ENCODE measurements at places on chromosomes 2 and 18.

DNA sequence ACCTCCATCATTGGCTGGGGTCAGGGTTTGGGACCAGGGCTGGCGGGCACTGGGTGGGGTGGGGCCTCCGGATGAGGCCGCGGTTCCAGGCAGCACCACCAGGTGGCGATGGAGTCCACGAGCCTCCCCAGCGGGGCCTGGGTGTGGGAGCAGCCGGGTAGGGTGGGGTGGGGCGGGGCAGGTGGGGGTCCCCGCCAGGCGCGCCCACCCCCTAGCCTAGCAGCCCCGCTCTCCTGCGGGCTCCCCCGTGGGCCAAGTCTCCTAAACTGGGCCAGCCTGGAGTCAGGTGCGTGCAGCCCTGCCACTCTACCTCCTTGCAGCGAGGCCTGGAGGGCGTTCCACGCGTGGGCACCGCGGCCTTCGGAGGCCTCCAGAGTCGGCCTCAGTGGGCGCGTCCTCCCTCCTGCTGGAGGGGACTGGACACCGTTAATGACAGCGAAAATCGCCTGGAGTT, 187.5 kb downstream of the TWIST2 start:
- peak; percentile 61 for DNase-seq

DNA sequence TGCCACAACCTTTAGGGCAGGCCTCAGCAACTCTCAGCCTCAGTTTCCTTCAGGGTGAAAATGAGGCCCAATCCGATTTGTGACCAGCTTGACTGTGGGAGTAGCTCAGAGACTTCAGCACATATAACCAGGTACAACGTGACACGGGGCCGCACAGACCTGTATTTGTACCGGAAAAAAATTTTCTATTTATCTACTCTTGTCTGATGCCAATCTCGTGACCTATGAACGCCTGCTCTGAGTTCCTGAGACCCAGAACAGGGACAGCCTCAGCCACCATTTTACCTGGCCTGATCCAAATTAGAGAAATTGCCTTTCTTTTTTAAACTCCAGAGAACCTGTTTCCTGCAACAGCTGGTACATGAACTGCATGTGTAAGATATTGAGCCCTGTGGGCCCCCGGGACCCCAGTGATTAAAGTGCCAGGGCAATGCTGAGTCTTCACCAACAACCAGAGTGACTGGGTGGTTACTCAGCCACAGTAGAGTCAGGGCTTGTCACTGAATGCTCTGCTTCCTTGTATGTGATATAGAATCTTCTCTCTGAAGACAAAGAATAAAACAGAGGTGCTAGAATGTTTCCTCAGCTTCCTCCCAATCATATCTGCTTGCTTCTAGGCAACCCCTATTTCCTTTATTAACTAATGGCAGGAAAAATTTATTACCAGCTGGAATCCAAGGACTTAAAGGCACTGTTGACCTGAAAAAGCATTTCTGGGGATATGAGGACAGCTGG, 47.8 kb upstream of the FZD7 start:
- DNase-seq: no peak

DNA sequence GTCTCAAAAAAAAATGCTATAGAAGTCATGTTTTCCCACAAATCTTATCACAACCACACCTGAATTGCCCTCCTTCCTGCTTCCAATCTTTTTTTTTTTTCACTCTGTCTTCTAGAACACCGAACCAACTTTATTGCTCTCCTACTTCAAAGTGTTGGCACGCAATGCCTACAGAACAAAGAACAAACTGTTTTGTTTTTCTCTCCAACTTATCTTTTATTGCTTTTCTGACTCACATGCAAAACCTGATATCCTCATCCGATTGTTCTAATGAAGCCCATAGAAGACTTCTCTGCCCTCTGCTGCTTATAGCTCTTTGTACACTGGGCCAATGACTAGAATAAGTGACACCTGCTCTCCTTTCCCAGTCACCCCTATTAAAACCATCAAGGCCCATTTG, 602.8 kb downstream of the EPHA4 start:
- DNase-seq: no peak

GRCh38 chr2:217820091-217820819, 182.5 kb downstream of the TNS1 start:
- no peak for DNase-seq

GRCh38 chr2:200625958-200626363, 40.1 kb downstream of the AOX1 start:
- no peak for DNase-seq

- DNase-seq: no peak
These were observed 34.5 kb upstream of the STPG4 start for GRCh38 chr2:47189635-47190034.

DNA sequence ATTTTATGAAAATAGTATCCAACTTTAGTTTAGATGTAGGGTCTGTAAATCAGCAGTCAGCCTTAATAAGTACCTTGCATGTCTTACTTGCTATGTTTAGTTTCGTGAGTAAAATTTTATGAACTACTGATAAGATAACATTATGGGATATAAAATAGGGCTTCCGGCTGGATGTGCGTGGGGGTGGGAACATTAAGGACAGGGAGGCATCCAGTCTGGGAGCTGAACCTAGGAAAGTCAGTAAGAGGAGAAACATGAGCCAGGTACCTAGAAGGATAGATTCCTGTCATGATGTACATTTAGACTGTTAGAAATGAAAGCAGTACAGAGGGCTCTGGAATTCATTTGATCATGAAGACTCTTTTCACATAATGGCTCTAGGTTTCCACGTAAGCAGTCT, 12.7 kb upstream of the KCNJ13 start:
- no peak for DNase-seq

DNA sequence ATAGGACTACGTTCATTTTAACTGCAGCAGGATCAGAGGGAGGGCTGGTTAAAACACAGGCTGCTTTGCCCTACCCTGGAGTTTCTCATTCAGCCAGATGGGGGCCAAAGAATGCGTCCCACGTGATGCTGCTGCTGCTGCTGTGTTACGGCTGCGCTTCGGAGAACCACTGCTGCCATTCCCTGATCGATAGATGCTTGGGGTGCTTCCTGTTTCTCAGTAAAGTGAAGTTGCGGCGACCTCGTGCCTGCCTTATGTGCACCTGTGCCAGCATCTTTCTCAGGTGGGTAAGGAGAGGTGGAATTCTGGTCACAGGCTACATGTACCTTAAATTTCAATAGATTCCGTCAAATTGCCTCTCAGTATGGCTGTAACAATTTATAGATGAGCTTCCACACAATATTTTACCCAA, 24.7 kb upstream of the TOGARAM2 start:
- no peak for DNase-seq

GRCh38 chr18:31634331-31634713, 42.6 kb downstream of the TTR start:
- DNase-seq: no peak

- DNase-seq: no peak
These were observed 107.3 kb downstream of the MYO1B start for GRCh38 chr2:191352536-191352935.

DNA sequence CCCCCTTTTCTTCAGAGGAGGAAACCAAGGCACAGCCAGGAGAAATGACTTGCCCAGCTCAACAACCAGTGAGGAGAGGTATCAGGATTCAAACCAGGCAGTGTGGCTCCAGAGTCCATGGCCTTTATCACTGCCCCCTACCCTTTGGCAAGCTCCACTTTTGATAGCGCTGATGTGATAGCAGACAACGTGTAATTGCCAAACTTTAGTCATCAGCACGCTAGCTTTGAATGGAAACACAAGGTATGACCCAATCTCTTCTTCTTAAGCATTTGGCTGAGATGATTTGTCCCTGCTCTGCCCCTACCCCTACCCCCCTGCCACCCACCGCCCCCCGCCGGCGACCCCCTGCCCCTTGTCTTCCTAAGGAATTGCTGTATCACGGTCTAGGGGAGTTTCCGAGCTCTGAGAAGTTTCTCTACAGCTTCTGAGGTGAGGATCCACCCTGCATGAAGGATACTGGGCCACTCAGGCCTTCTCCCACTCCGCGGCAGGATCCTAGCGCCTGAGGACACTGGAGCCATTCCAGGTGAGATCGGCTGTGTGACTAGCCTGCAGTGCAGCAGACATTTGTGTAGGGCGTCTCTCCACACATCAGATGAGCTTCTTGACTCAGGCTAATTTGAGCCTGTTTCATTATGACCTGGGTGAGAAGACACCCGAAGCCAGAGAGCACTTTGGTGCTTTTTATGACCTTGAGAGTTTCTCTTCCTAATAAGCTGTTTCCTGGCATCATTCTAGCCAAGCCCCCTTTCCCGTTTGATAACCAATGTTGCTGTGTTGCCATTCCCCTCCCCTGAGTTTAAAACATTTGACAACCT, 75.1 kb upstream of the MAP4K4 start:
- no peak for DNase-seq

- no peak for DNase-seq
These were observed 106.9 kb downstream of the NEB start for GRCh38 chr2:151627353-151627752.

GRCh38 chr2:157194097-157194688, 63.3 kb upstream of the GALNT5 start:
- no peak for DNase-seq

DNA sequence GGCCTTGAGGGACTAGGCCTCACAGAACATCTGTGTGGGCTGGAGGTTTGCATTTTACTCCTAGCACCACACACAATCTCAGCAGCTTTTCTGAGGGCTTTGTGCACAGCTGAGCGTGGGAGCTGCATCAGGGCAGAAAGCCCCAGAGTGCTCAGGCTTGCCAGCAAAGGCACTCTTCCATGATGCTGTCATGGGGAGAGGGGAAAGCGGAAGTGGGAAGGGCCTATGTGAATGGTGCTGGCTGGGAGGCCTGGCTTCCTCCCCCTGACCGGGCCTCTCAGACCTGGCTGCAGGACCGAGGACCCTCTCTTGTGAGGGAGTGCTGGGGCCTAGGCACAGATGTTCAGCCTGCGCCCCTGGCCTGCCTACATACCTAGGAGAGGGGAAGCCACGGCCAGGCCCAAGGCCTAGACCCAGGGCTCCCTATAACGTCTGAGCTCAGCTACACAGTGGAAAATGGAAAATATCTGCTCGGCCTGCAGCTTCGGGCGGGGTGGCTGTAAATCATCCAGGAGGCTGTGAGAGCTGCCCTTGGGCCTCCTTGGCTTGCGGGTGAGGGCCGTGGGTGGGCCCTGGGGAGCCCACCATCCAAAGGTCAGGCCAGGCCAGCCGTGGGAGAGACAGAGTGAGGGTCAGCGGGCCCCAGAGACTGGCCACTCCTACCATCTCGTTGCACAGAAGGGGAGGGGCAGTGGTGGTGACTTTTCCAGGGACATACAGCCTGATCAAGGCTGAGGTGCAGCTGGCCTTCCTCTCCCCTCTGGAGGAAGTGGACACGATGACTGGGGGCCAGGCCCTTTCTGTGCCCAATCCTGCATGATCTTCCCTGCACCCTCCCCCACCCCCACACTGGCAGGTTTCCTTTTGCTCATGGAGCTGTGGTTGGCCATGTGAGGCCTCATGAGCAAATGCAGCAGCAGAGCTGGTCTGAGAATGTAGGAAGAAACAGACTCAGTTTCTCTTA, 22.8 kb downstream of the GLI2 start:
- DNase-seq: no peak

- DNase-seq: no peak
These were observed 3.6 kb downstream of the ACTR1B start for GRCh38 chr2:97660044-97660774.

- no peak for DNase-seq
These were observed 262.4 kb downstream of the NDUFA10 start for GRCh38 chr2:239762655-239763269.

DNA sequence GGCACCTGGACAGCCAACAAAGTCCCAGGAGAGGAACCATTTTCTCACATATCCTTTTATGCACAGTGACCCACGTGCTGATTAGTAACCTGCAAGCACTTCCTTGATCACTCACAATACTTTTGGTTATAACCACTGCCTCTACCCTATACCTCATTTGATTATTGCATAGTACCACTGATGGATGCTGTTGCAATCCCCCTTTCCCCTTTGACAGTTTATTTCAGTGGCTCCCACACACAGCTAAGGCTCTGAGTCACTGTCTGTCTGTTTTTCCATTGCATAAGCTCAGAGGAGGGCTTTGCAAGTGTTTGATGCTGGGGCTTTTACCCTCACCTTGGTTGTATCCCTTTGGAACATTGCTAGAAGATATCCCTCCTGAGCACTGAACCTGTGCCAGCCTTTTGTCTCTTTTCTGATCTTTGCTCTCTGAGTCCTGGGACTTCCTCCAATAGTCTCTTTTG, 101.7 kb upstream of the RBBP8 start:
- DNase-seq: no peak

DNA sequence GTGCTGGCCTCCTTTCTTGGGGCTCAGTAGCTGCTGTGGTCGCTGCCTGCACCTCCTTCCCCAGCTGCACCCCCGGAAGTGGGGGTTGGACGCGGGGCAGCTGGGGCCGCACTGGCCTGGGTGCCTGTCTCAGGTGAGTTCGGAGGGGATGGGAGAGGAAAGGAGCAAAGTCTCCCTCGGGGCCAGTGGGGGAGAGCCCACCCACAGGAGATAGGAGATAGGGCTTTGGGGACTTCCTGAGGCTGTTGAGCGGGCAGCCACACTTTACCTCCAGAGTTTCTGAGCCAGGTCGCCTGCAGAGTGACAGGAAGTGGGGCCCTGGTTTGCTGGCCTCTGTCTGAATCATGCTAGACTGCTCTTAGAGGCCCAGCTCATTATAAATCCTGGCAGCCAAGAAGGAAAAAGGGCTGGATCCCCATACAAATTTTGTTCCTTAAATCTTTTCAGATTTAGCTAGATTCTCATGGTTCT, 8.1 kb downstream of the MBP start:
- DNase-seq: no peak

- no peak for DNase-seq
These were observed 30.3 kb upstream of the TLK1 start for GRCh38 chr2:171191021-171191420.

DNA sequence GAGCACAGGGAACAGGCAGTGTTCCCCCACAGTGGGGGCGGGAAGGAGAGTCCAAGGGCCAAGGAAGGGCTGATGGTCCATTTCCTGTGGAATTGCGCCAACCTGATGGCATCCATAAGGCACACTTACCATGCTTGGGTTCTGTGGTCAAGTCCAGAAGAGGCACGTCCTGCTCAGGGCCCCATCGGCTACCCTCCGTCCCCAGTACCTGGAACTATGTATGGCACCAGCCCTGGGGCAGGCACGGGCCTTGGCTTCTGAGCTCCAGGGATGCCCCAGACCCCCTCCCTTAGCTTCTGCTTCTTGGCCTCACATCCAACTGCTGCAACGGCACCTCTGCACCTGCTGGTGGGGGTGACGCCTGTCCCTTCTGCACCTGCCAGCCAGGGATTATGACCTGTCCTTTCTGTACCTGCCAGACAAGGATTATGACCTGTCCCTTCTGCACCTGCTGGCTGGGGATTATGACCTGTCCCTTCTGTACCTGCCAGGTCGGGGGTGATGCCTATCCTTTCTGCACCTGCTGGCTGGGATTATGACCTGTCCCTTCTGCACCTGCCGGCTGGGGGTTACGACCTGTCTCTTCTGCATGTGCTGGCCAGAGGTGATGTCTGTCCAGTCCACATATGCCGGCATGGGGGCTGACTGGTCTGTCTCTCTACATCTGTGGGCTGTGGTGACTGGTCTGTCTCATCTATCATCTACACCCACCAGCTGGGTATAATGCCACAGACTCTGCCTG, 45.4 kb upstream of the SNTG2 start:
- DNase-seq: no peak

- no peak for DNase-seq
These were observed 43.6 kb downstream of the SH3RF3 start for GRCh38 chr2:109172556-109173105.

GRCh38 chr18:27062802-27063201, 122.3 kb downstream of the CHST9 start:
- no peak for DNase-seq

Data from activated naive CD4-positive, alpha-beta T cell (primary cell).